ENCODE measurements at places on chromosomes 7 and 10.

- no peak for DNase-seq
Measured at GRCh38 chr10:129678186-129678585, 211.1 kb downstream of the MGMT start.

DNA sequence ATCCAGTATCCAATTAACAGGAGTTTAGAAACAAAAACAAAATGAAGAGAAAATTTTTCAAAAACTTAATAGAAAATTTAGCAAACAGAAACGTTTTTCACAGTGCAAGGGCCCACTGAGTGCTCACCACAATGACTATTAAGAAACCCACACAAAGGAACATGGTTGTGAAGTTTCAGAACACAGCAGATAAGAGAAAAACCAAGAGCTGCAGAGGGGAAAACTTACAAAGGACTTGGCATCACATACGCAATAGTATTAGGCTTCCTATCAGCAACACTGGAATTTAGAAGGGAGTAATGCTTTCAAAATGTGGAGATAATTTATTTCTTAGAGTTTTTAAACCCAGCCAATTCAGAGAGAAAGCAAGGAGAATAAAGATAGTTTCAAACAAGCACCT lies 1.7 kb upstream of the C7orf25 start:
- no peak for DNase-seq

DNA sequence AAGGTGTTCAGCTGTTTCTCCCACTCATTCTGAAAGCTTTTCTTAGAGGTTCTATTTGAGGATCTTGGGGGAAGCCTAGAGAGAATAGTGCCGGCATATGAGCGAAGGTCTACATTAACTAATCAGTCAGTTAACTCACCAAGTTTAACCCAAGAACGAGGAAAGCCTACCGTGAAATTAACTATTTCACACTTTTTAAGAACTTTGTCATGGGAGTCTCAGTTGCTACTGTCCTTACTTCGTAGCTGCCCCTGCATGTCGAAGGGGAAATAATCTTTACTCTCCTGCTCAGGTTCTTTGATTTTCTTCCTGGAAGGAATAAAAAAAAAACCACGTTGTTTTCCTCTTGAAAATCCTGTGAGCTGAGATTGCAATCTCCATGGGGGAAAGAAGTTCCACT lies 115.1 kb downstream of the FRMD4A start:
- no peak for DNase-seq

DNA sequence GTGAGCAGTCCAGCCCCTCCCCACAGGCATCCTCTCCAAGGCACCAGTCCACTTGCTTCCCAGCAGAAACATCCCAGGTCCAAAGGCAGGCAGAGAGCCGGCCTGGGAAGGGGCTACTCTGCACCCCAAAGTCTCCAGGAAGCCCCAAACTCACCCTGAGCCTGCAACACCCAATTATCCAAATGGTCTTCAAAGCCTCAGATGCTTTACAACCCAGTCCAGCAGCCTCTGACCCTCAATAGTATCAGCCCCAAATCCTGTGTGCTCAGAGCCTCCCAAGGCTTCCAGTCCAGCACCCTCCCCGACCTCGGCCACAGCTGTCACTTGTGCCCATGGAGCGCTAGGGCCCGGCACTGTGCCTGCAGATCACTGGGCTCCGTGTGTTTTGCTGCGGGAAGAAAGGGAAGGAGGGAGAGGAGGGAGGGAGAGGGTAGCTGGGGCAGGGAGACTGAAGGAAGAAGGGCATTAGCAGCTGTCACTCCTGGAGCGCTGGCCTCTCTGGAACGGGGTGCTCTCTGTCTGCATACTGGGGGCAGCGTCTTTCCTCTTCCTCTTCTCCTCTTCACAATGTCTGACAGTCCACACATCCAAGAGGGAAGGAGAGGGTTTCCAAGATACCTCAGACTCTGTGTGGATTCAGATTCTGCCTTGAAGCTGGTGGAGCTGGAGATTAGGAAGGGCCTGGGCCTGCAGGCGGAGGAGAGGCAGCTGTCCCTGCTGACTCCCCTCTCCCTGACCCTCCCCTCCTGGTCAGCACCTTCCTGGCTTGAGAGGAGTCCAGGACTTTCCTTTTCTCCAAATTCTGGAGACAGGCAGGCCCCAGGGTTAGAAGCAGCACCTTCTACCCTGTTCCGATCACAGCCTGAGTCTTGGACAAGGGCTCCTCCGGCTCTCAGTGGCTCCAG lies 13.2 kb downstream of the CALML5 start:
- DNase-seq: no peak

DNA sequence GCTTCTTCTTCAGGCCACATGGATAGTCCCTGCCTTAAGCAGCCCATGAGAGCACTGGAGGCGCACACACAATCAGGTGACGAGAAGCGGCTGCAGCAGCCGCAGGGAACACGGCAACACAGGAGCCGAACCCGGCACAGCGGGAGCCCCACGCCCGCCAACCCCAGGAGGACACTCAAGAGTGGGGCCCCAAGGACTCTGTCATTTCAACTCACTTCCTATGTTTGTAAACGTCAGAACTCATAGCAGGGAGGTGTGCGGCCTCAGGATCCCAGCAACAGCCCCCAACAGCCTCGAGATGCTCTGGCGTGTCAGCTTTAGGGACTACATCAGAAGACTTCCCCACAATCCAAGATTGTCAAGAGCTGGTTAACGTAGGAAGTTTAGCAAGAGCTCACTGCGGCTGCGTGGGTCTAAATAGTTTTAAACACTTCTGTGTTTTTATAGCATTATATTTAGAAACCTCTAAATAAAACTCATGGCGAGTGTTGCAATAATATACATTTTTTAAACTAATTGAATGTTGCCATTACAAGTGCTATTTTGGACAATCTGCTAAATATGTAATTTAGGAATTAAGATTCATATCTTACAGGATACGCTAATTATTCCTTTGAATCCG lies 123.4 kb downstream of the MAD1L1 start:
- no peak for DNase-seq

GRCh38 chr7:34451923-34452322 lies 206.1 kb upstream of the NPSR1 start:
- DNase-seq: peak; percentile 36

GRCh38 chr10:21516242-21517131 lies 9.0 kb downstream of the SKIDA1 start:
- DNase-seq: no peak

GRCh38 chr7:108947526-108947925 lies 377.9 kb downstream of the DNAJB9 start:
- DNase-seq: no peak
